ENCODE measurements at places on chromosomes 5 and 9.

DNA sequence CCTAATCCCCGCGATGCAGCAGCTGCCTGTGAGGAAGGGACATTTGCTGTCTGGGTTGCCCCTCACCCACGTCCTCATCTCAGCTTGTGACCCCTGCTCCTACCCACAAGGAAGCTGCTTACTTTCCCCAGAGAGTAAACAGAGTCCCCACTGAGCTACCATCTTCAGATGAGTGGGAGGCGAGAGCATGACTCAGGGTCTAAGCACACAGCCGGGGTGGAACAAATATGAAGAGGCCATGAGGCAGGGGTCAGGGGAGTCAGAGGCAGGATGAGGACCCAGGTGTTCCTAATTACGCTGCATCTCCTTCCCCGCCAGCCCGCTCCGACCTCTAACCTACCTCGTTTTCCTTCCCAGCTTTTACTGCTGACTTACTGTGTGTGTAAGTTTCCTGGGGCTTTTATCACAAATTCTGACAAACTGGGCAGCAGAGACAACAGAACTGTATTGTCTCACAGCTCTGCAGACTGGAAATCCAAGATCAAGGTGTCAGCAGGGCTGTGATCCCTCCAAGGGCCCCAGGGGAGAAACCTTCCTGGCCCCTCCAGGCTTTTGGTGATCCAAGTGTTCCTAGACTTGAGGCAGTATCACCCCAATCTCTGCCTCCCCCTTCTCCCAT, 94.0 kb upstream of the DNAH5 start:
- DNase-seq = no peak

DNA sequence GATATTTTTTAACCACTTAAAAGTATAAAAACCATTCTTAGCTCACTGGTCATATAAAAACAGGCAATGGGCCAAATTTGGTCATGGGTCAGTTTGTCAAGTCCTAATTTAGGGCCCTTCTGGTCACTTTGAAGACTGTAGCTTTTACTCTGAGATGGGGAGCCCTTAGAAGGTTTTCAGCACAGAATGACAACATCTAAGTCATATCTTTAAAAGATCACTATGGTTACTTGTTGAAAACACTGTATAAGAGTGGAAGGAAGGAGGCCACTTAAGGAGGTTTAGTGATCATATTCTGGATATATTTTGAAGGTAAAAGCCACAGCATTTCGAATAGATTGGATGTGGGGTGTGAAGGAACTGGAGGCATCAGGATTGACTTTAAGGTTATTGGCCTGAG, 76.7 kb downstream of the STRBP start:
- no peak for DNase-seq

GRCh38 chr5:132103332-132103951, 29.9 kb downstream of the CSF2 start:
- DNase-seq = no peak

- DNase-seq = no peak
These were observed 44.1 kb upstream of the GABRA6 start for GRCh38 chr5:161641444-161641843.

- no peak for DNase-seq
These were observed 234.5 kb downstream of the ADAMTSL1 start for GRCh38 chr9:18708429-18708828.

- no peak for DNase-seq
These were observed 178.7 kb upstream of the NR3C1 start for GRCh38 chr5:143582176-143582575.

GRCh38 chr9:133773889-133774655, 35.9 kb upstream of the SARDH start:
- DNase-seq = no peak

DNA sequence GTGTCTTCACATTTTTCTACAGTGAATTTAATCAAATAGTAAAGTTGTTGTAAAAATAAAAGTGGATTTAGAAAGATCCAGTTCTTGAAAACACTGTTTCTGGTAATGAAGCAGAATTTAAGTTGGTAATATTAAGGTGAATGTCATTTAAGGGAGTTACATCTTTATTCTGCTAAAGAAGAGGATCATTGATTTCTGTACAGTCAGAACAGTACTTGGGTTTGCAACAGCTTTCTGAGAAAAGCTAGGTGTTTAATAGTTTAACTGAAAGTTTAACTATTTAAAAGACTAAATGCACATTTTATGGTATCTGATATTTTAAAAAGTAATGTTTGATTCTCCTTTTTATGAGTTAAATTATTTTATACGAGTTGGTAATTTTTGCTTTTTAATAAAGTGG, 60.4 kb downstream of the MTAP start:
- no peak for DNase-seq

GRCh38 chr9:136174779-136175615, 29.9 kb downstream of the LHX3 start:
- no peak for DNase-seq

DNA sequence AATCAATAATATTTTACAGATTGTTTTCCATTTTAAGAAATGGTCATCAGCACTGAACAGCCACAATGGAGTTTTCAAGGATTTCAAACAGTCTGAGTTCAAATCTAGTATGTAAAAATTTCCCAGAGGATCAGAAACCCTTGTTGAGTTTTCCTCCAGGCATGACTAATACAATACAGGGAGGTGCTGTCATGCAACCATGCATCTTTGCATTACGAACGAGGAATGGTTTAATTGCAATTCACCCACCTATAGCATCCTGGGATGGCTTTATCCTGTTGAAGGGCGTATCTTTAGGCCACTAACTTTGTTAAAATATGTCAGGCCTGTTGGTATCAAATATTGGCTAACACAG, 196.4 kb downstream of the EFNA5 start:
- DNase-seq = no peak

DNA sequence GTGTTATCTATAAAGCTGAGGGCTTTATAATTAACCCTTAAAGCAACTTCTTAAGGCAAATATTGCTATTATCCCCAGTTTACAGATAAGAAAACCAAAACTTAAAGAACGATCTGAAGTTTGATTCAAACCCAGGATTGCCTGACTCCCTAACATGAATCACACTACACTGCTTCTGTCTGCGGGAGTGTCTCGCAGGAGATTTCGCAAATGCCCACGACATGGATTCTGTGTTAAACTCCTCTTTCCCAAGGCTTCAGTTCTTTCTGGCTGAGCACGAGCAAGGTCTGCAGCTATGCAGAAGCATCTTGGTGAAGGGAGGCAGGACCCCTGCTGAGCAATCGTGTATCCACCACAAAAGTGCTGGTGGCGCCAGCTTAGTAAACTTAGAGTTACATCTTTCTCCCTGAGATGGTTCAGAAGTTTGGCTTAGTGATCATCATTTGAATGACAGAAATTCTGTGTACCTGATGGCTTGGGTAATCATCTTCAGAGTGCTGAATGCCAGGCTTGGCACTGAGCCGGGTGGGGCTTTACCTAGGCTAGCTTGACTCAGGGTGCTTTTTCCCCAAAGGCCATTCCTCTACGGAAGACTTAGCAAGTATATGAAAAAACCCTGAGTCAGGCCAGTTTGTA, 81.4 kb upstream of the PIK3R1 start:
- DNase-seq = no peak

DNA sequence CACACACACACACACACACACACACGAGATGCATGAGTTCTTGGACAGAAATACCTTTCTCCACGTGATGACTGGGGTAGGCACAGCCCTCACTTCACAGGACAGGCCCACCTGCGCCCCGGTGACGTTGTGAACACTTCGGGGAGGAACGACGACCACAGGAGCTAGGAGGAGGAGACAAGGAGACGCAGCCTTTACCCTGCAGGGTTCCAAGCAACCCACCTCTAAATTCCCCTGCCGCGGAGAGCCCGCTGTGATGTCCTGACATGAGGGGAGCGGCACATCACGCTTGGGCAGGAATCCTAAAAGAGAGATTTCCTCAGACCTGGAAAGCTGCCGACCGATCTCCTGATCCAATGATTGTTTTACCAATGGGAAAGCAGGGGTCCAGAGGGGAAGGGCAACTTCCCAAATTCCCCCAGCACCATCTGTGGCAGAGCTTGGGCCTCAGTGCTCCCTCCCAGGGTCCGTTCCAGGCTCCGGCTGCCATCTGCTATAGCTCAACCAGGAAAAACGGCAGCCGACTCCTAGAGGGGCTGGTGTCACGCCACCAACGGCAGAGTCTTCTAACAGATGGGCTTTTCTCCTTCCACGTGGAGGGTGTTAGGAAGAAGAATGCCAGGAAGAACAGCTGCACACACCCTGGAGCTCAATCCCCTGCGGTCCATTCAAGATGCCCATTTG, 10.1 kb downstream of the IGFBPL1 start:
- no peak for DNase-seq

GRCh38 chr5:67221487-67222242, 25.1 kb upstream of the CD180 start:
- DNase-seq = no peak

DNA sequence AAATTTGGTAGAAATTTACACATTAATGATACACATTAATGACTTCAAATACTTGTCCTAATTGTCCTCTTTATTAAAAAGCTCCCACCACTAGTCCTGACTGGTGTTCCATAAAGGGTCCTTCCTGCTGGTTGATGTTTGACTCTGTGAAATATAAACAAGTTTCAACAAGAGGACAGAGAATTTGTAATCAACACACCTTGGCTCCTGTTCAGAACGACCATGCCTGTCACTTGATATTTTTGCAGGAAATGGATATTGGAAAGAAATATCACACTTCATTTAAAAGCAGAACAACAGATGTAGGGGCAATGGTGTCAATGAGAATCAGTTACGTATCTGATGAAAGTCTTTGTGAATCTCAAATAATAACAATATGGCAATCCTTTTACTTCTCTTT, 211.7 kb downstream of the ENC1 start:
- DNase-seq = no peak

GRCh38 chr5:72107901-72108201, 576 bp downstream of the MAP1B start:
- DNase-seq = no peak

DNA sequence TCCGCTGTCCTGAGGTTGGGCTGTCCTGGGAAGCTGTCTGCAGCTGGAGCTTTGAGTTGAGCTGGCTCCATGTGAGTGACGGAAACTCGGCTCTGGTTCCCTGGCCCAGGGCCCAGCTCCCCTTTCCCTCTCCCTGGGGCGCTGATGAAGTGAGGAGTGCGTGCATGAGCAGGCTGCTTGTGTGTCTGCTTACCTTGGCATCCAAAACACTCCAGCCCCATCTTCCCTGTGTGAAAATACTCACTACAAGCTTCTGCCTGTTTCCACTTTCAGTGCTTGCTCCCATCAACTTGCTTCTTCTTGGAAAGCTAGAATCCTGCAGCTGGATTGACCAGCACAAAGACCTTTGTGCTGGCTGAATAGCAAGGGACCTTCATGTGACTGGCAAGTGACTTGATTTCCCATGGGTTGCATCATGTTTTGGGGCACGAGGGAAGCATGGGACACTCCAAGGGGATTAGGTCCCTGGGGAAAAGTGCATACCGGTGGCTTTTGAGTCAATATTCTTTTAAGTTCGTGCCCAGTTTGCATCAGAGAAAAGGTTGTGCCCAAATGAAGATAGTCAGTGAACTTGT, 198.1 kb downstream of the GADD45G start:
- DNase-seq = no peak

DNA sequence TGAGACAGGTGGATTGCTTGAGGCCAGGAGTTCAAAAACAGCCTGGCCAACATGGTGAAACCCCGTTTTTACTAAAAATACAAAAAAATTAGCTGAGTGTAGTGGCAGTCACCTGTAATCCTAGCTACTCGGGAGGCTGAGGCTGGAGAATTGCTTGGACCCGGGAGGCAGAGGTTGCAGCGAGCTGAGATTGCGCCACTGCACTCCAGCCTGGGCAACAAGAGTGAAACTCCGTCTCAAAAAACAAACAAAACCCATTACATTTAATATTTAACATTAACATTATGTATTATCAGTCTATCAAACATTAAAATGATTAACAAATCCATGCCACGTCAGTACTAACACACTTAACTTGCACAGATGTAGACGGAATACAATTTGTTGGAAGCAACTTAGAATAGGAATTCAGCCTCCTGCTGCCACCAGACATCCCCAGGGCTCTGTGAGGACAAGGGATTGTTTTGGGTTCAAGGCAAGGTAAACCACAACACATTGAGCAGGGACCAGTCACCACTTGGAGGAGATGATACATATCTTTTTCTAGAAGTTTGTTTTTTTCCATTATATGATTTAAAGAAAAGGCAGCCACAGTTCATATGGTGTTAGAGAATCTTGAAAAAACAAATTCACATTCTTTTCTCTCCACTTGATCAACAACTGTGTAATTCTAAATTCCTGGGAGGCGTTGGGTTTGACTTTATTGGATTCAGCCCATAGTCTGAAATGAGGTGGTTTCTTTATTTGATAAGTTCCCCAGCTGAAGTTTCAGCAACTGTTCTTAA, 104.1 kb upstream of the BASP1 start:
- DNase-seq = no peak

DNA sequence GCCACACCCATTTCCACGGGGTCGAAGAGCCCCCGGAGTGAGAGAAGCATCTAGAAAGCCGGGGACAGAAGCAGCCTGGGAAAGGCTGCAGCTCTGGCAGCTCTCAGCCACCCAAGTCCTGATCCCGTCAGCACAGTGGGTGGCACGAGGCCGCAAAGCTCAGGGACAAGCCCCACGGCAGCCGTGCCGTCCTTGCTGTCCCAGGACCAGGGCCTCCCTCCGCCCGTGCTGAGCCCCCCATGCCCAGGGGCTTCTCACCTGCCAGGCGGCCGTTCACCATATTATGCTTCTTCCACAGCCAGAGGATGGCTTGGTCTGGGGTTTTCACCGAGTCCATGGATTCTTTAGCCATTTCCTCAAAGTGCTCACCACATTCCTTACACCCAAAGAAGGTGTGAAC, 6.1 kb upstream of the LHX3 start:
- DNase-seq = no peak

GRCh38 chr5:57780306-57780960, 297.8 kb upstream of the ACTBL2 start:
- no peak for DNase-seq

GRCh38 chr5:147568710-147569406, 59.0 kb upstream of the DPYSL3 start:
- no peak for DNase-seq

DNA sequence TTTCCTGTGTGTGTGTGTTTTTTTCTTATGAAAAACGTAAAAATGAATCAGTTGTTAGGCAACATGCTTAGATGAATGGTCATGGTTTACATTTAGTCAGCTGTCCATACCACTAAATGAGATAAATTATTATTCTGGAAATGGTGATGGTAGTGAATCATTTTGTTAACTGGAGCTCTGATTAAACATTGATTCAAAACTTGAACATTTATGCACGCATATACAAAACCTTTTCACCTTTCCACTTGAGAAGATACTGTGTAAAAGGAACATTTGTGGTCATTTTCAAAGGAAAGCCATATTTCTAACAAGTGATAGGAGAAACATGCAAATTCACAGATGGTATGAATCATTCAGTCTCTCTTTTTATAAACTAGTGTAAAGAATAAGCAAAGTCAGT, 162.0 kb downstream of the SLC25A46 start:
- DNase-seq = no peak

GRCh38 chr9:110640736-110641135, 27.9 kb upstream of the MUSK start:
- DNase-seq = no peak

GRCh38 chr9:110284211-110284844, 28.0 kb upstream of the TXN start:
- no peak for DNase-seq

Data from NCI-H1417 treated with DMSO at 0.1 percent for 48 hours (cell line).